ENCODE measurements at places on chromosomes 16 and 17.

DNA sequence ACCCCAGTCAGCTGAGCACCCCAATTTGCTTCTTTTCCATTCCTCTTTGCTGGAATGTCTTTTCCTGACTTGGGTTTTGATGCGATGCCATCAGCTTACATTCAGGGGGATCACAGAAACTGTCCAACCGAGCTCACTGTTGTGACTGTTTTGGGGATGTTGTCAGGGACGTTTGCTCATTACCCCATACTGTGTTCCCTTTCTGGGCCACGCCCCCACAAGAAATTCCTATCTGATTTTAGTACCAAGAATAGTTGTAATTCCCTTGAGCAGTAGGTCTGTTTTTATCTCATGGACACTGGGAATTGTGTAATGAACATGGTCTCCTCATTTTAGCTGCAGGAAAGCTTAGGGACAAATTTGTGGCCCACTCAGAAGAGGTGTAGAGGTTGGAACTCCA, 2.6 kb upstream of the NTN1 start:
- no peak for DNase-seq

DNA sequence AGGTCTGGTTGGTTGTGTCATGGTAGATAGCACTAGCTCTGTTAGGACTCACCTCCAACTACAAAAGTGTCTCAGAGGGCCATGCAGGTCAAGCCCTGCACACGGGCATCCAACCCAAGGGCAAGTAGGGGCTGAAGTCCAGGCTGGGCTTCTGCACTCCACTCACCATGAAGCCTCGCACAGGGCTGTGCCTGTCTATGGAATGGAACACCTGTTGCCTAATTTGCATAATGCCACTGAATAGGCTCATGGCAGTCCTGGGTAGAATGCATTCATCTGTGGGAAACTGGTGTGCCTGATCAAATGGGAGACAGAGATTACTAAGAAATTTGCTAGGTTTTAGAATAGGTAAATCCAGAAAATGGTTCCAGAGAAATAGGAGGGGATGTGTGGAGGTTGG, 8.0 kb upstream of the AKAP1 start:
- no peak for DNase-seq

DNA sequence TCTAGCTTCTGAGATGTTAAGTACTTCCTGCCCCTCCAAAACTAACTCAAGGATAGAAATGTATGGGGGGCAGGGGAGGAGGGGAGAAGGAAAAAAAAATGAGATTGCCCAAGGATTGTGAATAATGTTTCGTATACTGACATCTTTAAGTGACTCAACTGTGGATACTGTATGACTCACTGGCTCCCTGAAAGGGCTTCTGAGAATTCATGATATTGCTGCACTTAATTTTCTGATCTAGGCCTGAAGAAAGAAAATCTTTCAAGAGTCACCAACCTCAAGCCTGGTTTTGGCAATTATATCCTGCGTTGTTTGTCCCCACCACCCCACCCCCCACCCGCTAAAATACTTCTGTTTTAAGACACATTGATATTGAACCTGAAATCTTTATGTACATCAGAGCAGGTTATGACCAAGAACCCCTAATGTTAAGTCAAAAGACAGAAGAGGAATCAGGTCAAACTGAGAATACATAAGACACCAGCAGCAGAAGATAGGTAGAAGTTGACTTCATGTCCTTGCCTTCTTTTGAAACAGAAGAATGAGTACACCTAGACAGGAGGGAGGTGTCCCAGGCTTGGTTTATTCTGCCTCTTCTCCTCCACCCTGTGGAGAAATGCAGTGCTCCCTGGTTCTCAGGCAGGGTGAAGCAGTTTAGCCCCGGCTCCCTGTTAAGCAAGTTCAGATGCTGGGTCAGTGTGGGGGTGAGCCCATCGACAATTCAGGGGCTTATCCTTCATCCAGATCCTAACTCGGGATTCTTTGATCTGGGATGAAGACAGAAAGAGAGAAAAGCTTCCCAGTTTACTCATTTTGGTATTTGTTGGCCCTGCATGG, 3.3 kb upstream of the FBXL20 start:
- peak; percentile 9 for DNase-seq

GRCh38 chr17:75970011-75970523, 8.9 kb downstream of the ACOX1 start:
- DNase-seq = peak; percentile 55

DNA sequence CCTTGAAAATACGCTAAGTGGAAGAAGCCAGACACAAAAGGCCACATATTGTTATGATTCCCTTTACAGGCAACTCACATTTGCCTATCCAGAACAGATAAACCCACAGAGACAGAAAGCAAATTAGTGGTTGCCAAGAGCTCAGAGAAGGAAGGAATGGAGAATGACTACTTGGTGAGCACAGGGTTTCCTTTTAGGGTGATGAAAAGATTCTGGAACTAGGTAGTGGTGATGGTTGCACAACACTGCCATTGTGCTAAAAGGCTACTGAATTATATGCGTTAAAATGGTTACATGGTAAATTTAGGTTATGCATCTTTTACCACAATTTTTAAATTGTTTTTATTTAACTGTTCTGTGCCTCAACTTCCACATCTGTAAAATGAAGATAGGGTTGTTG, 4.4 kb downstream of the COPRS start:
- no peak for DNase-seq

GRCh38 chr17:82374626-82375331, 3.2 kb downstream of the UTS2R start:
- DNase-seq = peak; percentile 76

- DNase-seq = peak; percentile 76
Measured at GRCh38 chr17:50690887-50691549, 16.7 kb downstream of the ANKRD40 start.

DNA sequence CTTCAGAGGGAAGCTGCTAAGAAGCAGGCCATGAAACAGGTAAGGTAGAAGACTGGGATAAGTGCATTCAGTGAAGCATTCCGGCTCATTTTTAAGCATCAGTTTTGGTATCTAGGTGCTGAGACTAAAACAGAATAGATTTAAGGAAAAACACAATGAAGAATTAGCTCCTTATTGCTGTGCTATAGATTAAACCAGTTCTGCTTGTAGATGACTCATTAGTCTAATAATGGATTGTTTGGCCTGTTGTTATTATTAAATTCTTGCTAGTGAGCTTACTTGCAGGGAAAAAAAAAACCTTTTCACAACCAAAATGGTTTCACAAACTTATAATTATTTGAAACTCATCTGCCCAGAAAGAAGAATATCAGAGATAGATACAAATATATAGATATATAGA, 55.9 kb downstream of the NSRP1 start:
- peak; percentile 3 for DNase-seq

DNA sequence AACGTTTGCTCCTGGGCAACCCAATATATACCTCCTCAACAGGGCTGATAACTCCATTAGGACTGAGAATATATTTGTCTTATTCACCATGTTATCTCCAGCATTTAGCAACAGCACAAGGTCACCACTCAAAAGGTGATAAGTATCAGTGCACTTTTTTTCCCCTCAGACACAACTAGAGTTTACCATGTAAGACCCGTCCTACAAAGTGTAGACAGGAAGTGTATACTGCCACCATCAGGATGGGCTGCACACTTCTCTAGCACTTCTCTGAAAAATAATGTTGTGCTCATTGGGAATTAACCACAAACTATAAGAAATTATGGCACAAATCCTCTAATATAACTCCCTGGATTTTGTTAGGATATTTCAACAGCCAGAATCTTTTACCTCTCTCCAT, 5.7 kb upstream of the VAT1L start:
- DNase-seq = no peak

DNA sequence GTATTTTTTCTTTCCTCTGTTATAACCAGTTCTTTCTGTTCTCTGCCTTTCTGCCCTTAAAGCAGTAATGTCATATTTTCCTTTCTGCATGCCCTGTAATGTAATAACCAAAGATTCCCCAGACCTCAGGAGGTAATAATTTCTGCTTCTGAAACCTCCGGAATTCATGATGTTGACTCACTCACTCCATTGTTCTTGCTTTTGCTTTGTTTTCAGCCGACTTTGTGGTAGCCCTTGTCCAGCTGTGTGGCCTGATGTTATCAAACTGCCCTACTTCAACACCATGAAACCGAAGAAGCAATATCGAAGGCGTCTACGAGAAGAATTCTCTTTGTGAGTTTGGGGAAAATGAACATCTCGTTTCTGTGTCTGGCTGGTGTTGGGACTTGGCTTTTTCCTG, 55.9 kb downstream of the CDK12 start:
- DNase-seq = no peak

DNA sequence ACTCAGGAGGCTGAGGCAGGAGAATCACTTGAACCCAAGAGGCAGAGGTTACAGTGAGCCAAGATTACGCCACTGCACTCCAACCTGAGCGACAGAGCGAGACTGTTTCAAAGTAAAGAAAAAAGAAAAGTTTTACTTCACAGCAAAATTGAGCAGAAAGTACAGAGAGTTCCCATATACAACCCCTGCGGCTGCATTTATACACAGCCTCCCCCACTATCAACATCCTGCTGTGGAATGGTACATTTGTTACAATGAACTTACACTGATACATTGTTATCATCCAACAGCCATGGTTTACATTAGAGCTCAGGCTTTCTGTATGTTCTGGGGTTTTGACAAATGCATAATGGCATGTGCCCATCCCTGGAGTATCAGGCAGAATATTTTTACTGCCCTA, 2.6 kb upstream of the MTHFSD start:
- DNase-seq = no peak

DNA sequence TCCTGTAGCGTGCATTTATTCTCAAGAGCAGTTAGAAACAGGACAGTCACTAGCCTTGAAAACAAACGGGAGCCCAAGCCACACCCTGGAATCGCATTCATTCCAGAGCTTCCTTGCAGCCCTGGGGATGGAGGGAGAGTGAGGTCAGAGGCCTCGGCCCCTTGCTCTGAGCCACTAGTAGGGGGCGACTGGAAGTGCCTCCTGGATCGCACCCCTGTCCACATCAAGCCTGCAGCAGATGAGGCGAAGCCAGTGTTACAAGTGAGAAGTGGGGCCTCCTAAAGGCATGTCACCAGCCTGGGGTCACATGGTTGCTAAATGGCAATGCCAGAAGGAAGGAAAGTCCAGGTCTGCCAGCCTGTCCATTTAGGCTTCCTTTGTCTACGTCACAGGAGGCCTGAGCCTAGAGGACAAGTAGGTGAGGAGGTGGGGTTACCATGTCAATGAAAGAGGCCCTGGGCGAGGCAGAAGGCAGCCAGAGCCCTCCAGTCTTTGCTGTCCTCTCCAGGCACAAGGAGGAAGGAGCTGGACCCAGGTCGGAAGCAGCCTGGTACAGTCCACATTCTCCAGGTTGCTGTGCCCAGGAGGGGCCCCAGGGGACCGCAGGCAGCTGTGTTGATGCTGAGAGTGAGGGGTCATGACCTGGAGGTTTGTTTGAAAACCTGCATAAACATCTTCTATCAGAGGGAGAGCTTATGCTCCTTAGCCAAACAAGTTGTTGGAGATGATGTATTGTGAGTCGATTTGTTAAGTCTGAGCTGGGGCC, 3.0 kb upstream of the RCVRN start:
- no peak for DNase-seq

GRCh38 chr17:28958820-28959455, 7.6 kb upstream of the PHF12 start:
- DNase-seq = no peak

GRCh38 chr17:65055280-65055707, 1.2 kb downstream of the GNA13 start:
- DNase-seq = no peak

DNA sequence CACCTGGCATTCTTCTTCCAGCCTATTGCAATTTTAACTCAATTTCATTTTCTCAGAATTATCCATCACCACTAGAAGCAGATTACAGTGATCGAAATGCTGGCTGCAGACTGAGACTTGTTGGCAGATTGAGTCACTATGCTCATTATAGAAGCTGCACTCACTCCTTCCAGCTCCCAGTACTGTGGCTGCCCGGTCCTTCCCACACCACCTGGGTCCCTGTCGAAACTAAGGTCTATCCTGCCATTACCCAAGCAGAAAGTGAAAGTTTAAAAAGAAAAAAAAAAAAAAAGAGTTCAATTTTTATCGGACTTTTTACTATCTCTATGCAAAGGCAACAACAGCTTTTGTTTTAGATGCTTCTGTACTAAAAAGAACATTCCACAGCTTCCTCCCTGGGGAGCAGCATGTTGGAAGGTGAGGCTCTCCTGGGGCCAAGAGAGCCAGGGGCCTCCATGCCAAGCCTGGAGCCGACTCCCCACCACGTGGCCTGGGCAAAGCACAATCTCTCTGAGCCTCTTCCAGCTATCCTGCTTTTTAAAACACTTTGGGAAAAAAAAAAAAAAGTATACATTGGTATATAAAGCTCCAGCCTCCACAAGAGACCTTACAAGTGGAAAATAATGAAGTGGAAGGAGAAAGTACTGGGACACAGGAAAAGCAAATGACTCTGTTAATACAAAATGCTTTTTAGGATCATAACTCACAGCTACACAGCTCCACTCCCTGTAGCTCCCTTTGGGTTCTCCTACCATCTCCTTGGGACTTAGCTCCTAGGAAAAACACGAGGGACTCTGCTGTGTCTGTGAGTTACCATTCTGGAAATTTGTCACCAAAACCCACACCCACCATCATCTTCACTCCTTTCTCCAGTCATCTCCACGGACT, 77.8 kb downstream of the USP31 start:
- DNase-seq = no peak

- no peak for DNase-seq
Measured at GRCh38 chr17:17525311-17525710, 29.1 kb upstream of the RASD1 start.

DNA sequence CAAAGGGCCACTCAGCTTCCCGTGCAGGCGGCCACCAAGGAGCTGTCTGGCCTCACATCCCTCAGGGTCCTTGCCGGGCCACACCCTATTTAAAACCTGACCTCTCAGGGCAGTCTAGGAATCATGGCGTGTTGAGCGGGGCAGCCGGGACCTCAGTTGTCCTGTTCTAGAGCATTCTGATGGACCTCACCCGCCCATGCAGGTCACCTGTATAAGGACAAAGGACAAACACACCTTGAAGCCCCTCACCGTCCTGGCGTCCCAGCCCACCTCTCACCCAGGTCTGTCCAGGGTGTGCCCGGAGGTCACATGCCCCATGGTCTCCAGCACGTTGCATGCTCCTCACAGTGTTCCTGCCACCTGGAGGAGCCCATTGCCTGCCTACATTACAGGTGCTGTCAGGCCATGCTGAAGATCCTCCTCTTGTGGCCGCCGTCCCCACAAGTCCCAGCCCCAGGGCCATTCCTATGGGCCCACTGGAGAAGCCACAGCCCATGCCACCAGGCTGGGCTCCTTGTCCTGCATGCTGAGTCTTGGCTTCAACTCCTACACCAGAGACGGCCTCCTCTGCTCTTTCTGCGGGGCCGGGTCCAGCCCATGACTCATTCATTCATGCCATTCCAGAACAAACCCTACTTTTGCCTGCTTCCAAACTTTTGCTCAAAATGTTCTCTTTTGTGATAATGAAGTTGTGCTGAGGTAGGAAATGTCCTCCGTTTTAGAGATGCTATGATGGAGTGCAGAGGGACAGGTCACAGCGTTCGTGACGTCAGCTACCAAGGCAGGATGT, 46.3 kb downstream of the PEMT start:
- no peak for DNase-seq

- no peak for DNase-seq
Measured at GRCh38 chr16:19225651-19226050, 57.6 kb downstream of the SYT17 start.

- DNase-seq = no peak
Measured at GRCh38 chr17:56648806-56649205, 55.3 kb downstream of the NOG start.
